ENCODE measurements at places on chromosomes 6 and 20.

DNA sequence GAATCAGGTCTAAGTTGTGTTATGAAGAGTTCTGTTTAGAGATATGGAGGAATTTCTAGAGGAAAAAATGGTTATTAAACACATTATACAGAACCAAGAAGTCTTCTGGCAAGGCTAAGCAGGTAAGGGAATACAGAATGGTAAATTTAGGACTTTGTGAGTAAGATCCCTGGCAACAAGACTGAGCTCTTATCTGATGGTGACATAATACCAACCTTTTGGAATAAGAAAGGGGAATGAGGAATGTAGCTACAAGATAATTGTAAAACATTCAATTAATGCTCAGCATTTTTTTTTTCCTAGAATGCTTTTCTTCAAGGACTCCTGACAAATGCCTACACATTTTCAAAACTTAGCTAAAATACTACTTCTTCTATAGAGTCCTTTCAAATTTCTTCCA lies 51.8 kb downstream of the CYB5R4 start:
- DNase-seq, result no peak

DNA sequence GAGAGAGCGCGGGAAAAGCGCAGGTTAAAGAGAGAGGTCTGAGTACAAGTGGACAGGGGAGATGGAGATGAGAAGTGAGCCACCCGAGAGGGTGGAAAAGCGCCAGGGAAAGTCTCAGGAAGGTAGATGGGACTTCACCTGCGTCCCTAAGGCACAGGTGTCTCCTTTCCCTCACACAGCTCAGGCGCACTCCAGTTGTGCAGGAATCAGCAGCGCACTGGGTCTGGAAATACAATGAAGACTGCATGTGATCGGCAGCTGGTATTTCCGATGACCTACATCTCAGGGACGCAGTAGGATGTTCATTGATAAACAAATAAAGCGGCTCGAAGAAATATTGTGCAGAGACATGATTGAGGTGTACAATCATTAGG lies 432 bp upstream of the KHDRBS2 start:
- no peak for DNase-seq

DNA sequence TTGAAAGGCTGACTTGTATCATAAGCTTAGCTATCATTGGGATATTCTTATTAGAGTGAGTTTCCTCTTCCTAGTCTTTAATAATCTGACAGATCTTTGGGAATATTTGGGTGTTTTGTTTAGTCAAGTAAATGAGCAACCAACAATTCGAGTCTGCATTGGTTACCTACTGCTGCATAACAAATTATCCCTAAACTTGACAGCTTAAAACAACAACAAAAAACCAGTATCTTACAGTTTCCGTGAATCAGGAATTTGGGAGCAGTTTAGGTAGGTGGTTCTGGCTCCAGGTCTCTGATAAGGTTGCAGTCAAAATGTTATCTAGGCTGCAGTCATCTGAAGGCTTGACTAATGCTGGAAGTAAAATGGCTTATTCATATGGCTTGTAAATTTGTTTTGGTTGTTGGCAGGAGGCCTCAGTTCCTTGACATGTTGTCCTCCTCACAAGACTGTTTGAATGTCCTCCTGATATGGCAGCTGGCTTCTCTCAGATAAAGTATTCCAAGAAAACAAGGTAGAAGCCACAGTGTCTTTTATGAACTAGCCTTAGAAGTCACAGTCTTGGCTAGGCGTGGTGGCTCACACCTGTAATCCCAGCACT lies 7.2 kb downstream of the GTF3C6 start:
- no peak for DNase-seq

DNA sequence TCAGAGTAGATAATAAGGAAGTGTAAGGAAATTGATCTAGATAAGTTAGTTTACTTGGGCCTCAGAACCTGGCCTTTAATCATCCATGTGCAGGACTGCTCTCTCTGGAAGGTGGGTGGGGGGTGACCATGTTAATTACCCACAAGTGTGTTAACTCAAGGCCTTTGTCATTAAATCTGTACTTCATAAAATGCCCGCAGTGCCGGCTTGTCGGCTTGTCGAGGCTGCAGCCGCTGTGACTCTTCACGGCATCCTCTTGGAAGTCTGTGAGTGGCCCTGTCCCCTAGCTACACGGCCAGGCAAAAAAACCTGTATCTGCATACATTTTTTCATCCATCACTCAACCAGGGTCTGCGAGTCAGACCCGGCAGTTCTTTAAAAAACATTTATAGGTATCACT lies 70.9 kb upstream of the ASCC3 start:
- DNase-seq, result no peak

DNA sequence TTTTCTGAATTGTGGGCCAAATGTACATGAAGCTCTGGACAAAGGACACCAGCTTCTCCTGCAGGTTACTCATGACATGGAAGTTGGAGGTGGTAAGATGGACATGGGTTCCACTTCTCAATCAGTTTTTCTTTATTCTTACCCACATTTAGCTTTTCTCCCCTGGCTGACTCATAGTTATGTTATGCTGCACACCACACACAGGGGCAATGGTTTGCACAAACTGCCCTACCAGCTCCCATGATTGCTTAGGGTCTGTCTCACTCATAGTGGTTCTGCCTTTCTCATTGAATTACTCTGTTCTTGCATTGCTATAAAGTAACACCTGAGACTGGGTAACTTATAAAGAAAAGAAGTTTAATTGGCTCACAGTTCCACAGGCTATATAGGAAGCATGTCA lies 4.5 kb upstream of the CD109 start:
- DNase-seq, result no peak

DNA sequence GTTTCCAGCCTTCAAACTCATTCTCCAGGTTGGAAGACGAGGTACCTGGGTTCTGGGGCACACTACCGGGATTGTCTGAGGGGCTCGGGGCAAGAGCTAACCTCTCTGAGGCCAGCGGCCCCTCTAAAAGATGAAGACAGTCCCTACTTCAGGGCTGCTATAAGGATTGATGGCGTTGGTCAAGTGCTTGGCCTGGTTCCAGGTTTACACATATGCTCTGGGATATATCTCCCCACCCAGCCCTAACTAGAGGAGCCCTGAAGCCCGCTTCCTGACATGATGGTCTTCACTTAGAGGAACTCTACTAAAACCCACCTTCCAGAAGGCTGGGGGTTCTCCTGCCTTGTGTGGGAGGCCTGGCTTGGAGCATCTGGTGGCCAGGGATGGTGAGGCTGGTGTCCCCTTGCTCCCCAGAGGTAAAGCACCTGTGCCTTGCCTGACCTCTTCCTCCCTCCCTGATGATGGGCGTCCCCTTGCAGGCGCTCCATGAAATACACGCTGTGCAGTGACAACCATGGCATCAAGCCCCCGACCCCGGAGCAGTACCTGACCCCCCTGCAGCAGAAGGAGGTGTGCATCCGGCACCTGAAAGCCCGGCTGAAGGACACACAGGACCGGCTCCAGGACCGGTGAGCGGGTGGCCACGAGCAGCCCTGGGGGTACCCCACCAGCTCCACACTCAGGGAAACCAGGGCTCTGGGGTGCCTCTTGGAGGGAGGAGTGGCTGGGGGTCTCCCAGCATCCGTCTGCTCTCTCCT lies 28.7 kb downstream of the SDCBP2 start:
- DNase-seq, result no peak

GRCh38 chr6:87661016-87661415 lies 41.0 kb downstream of the AKIRIN2 start:
- no peak for DNase-seq

GRCh38 chr6:99605074-99605734 lies 1.4 kb upstream of the PRDM13 start:
- DNase-seq, result no peak

GRCh38 chr6:31110825-31111582 lies 1.4 kb downstream of the C6orf15 start:
- no peak for DNase-seq

DNA sequence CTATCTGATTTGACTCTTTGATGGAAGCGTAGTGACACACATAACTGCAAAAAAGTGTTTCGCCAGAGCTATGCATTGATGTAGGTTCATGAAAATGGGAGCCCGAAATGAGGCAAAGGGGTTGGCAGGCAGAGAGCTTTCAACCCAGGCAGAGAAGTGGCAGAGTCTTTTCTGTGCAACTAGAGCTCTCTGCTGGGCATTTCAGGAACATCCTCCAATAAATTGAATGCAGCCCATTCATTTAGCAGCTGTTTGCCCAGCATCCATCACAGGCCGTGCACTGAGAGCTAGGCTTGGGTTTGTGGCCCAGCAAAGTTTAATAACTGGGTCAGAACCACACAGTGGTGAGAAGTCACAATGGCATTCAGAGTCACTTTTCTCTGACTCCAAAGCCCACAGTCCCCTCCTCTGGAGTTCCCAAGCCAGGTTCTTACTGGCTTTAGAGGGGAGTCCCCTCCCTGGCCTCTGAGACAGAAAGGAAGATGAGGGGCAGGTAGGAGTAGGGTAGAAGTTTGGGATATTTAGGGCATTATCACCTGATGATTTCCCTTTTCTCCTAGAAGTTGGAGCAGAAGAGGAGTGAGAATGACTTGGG lies 31.8 kb upstream of the ELMO2 start:
- peak; percentile 39 for DNase-seq

GRCh38 chr6:64750910-64751309 lies 956.1 kb downstream of the EYS start:
- no peak for DNase-seq

DNA sequence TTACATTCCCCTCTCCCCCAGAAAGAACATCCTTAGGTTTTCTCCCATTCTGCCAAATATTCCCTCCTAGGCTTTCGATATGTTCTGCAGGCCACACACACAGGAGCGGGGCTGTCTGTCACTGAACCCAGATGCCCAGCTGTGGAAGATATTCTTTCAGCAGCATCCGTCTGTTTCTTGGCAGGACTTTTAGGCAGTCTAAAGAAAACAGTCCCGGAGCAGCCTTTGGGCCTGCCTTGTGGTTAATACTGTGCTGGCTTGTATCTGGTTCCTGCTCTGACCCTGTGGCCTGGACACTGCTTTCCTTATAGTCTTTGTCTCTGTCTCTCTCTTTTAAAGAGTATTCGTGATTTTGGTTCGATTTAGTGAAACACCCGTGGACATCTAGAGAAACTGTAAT lies 94.6 kb upstream of the SUPT3H start:
- DNase-seq, result peak; percentile 68

GRCh38 chr6:83042467-83043053 lies 23.1 kb downstream of the UBE3D start:
- no peak for DNase-seq

GRCh38 chr6:143940011-143940597 lies 68.0 kb downstream of the PLAGL1 start:
- peak; percentile 41 for DNase-seq

DNA sequence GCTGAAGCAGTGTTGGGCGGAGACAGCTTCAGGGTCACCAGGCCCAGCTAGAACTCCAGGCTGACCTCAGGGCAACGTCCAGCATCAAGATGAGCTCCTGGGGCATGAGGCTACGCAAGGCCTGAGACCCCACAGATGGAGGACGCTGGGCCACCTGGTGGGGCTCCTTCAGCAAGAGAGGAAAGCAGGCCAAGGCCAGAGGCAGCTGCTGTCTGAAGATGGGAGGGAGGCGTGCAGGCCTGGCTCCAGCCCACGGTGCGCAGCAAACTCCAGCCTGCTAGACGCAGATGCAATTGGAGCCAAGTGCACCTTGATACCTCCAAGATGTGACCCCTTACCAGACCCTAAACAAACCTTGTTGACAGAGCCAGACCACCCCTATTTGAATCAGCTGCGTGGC lies 220.9 kb upstream of the RREB1 start:
- DNase-seq, result peak; percentile 32

DNA sequence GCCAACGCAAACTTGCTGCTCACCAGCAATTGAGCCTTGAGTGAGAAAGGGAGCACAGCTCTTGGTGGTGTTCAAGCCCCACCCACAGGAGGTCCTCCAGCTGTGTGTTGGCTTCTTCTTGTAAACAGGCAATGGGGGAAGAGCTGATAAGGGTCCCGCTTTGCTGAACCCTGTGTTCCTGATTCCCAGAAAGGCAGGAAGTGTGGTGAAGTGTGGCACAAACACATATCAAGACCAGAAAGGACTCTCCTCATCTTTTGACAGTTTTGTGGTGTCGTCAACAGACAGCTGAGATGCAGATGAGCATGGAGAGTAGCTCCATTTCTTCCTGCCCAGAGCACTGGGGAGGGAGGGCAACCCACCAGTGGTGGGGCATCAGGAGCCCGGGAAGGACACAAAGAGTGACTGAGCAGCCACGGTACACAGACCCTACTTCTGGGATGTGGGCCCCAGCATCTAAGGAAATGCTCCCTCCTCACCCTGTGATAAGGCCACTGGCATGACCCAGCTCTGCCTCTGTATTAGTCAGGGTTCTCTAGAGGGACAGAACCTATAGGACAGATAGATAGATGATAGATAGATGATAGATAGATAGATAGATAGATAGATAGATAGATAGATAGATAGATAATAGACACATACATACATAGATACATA lies 188.9 kb upstream of the TAB2 start:
- no peak for DNase-seq

GRCh38 chr6:140237251-140237650 lies 862.8 kb upstream of the CITED2 start:
- DNase-seq, result no peak

GRCh38 chr20:59175861-59176260 lies 12.2 kb downstream of the ZNF831 start:
- DNase-seq, result no peak

- DNase-seq, result peak; percentile 77
Measured at GRCh38 chr20:44733341-44734069, 12.2 kb upstream of the KCNK15 start.

GRCh38 chr20:35286899-35287508 lies 2.4 kb upstream of the EIF6 start:
- no peak for DNase-seq

DNA sequence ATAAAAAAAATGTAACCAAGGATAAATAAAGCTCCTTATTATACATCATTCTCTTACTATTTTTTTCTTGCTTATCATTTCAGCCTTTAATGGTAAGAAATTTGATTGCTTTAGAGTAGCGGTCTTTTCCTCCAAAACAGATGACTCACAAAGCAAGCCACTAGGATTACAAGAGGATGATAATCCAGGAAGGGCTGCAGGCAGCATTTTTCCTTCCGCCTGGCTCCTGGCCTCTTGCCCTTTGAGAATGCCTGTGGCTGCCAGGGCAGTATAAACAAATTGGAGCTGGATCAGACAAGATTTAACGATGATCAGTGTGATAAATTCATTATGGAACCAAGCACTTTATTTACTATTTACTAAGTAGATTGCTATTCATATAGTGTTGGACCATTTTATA lies 9.7 kb upstream of the FBXL4 start:
- peak; percentile 21 for DNase-seq

DNA sequence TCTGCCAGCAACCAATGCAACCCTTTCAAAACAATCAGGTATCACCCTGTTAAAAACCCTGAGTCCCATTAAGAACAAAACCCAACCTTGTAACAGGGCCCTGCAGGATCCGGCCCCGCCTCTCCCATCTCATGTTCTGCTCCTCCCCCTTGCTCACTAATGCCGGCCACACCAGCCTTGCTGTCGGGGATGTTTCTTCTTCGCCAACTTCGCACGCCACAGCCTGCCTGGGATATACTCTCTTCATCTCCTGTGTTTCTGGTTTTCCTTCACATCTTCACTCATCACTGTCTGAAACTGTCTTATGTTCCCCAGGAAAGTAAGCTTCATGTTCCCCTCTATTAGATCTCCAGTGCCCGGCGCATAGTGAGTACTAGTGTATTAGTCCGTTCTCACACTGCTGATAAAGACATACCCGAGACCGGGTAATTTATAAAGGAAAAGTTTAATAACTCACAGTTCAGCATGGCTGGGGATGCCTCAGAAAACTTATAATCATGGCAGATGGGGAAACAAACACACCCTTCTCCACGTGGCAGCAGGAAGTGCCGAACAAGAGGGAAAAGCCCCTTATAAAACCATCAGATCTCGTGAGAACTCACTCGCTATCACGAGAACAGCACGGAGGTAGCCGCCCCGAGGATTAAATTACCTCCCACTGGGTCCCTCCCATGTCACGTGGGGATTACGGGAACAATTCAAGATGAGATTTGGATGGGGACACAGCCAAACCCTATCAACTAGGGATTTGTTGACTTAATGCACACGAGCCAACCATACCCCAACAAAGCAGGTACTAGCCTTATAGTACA lies 5.1 kb downstream of the TP53RK start:
- DNase-seq, result peak; percentile 86
